ENCODE measurements at places on chromosomes 16 and 17. TPM values are rescaled to one million over a fixed set of nuclear protein-coding genes. Genes with fewer than 3 reads are reported as not detected.
A peak's percentile ranks its signal among the peaks of the same experiment; 100 is the strongest.

DNA sequence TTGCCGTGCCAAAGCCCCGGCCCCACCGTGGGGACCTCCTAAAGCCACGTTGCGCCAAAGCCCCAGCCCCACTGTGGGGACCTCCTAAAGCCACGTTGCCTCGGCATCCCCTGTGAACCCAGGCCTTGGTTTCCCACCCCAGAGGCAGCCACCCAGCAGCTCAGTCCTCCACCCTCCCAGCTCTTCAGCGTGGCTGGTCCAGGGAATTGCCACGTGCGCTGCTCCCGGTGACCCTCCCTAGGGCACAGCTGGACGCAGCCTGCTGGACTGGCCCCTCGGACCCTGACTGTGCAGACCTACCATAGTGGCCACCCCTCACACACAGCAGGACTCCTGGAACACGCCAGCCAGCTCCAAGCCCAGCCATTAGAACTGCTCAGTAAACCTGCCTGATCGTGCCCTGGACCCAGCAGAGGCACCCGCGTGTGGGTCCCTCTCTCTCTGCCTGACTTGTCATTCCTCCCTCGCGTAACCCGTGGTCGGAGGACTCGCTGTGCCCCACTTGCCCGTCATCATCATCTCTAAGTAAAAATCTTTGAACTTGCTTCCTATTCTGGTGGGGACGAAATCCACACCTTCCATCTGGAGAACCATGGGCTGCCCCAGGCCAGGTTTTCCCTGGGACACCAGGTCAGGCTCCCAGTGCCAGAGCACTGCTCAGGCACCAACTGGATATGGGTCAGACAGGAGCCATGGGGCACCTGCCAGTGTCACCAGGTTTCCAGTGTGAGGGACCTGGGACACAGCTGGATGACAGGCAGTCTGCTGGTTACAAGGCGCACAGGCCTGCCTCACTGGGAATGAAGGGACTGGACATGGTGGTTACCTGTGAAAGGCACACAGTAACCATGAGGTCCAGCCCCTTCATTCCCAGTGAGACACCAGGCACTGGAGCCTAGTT is 5.6 kb downstream of the CIAO3 start:
- no peak for DNase-seq

GRCh38 chr17:37791447-37792399 is 46.9 kb upstream of the HNF1B start:
- DNase-seq = peak; percentile 21

DNA sequence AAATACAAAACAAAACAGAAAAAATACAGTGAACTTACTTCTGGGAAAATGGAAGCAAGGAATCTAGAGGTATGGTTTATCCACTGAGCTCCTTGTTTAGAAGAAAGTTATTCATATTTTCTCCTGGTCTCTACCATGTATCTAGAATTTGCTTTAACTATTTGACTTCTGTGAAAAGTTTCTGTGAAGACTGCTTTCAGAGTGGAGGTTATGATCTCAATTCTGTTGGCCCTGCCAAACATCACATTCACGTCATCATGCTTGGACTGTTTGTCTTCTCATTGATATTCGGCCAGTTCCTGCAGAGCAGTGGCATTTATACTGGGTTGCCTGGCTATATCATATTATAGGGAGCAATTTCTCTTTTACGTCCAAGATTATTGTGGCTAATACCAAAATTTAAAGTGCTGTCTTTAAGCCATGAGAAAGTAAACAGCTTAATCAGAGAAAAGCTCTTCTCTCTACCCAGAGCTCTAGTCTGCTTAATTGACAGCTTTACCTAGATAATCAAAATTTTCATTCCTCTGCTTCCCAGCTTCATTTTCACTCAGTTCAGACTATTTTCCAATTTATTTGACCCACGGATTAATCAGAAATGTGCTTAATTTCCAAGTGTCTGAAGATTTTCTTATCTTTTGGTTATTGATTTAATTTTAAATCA is at the start of gene ABCA8:
TSS of gene ABCA8 (minus strand) at position 212 of the 661 bp plus-strand sequence. CDS start 13,358 bp downstream, outside the sequence.
- DNase-seq = no peak

GRCh38 chr17:47831934-47832327 is 461 bp downstream of the LRRC46 start:
- DNase-seq = no peak

DNA sequence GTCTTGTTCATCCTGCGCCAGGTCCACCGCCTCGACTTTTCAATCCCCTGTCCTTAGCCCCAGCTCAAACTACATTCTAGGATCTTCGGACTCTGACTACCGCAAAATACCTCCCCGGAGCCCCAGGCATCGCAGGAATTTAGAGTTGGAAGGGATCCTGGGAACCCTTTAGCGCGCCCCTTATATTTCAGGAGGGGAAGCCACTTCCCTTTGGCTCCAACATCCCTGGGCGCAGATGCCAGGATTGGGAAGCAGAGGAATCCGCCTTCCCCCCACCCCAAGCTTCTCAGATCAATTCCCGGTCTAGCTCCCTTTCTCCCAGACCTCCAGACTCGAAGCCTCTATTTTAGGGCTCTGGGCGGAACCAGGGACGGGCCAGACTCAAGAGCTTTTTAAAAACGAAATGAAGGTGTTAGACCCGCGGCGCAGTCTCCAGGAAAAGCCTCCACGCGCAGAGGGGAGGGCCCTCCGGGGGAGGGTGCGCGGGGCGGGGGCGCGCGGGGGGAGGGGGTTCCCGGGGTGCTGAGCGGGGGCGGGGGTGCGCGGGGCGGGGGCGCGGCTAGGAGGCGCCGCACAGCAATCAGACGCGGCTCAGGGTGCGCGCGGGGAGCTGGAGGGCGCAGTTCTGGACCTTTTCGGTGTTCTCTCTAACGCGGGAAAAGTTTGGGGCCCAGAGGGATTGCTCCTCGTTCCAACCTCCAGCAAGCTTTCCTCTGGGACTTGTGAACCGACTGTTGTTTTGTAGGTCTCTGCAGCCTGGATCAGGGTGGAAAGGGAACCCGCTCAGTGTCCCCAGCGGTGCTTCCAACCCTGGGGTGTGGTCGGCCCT is 1.6 kb downstream of the AHSP start:
- DNase-seq = no peak

DNA sequence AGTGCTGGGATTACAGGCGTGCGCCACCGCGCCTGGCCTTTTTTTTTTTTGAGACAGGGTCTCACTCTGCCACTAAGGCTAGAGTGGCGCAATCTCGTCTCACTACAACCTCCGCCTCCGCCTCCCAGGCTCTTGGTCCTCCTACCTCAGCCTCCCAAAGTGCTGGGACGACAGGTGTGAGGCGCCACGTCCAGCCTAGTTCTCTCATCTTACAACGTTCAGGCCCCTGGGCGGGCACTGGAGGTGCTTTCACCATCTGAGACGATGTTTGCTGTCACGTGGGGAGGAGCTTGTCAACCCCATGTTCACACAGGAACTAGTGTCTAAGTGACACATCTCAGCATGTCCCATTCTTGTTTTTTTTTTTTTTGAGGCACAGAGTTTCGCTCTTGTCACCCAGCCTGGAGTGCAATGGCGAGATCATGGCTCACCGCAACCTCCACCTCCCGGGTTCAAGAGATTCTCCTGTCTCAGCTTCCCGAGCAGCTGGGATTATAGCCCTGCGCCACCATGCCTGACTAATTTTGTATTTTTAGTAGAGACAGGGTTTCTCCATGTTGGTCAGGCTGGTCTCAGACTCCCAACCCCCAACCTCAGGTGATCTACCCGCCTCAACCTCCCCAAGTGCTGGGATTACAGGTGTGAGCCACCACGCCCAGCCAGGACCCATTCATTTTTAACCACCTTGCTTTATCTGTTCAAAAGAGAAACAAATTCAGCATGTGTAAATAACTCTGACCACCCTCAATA is 5.2 kb upstream of the FANCA start:
- DNase-seq = no peak

- DNase-seq = no peak
These were observed 182.8 kb upstream of the ELAC2 start for GRCh38 chr17:13200671-13201070.

- DNase-seq = peak; percentile 41
These were observed 27.3 kb downstream of the SLFN11 start for GRCh38 chr17:35345926-35346771.

DNA sequence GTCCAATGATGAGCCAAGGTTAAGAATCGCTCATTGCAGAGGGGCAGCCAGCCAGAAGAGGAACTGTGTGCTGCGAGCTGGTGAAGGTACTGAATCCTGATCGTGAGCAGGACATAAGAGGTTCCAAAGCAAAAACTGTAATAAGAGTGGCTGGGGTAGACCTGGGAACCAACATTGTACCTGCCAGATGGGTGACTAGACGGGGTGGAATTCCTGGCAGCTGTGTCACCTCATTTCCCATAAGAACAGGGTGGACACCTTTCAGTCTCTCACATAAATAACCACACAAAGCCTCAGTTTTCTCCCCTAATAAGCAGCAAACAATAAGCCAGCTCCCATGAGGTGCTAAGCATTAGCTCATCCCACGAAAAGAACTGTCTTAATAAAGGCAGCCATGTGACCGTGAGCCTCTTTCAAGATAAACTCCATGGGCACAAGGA is 290.3 kb downstream of the SOX9 start:
- no peak for DNase-seq

DNA sequence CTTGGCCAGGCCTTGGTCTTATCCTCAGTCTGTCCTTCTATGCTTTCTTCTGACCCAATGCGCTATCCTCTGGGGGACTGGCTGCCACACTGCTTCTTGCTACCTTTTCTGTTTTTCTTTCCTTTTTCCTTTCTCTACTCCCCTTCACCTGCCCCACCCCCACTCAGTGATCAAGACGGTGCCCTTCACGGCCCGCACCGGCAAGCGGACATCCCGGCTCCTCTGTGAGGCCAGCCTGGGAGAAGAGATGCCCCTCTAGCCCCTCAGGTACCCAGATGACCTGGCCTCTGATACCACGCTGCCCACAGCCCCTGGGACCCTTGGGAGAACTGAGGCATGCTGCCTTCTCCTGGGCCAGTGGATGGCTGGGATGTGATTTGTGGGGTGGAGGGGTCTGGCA is 15.6 kb downstream of the SPATA32 start:
- no peak for DNase-seq

GRCh38 chr16:3087243-3088235 is 11.6 kb downstream of the ZSCAN10 start:
- DNase-seq = peak; percentile 65

DNA sequence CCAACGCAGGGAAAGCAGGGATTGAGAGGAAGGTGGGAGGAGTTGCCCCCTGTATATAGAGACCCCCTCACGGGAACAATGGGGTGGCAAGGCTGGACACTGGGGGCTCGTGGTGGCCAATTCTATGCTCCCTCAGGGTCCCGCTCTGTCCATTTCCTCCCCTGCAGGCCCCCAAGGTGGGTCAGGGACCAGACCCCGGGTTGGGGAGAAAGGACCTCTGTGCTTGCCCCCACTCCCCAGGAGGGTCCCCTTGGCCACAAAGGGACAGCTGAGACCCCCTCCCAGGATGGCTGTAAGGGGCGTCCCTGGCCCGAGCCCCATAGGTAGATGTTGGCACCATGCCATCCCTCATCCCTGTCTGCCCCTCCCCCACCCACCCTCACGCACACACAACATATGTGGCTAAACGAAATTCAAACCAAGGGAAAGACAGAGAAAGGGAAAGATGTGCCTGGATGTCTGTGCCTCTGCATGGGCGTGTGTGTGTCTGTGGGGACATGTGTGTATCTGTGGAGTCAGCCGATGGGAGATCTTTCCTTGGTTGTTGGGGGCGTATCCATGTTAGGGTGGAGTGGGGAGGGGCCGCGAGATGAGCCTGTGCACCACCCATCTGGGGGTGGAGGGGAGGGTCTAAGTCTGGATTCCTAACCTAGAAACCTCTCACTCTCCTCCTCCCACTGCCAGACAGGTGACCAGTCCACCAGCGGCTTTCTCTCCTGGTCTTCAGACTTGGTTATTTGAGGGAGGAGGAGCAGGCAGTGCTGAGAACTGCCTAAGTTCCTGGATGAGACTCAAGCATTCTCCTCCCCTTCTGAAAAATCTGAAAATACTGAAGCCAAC is 642 bp upstream of the NEUROD2 start:
- no peak for DNase-seq

GRCh38 chr16:55285586-55285985 is 38.4 kb upstream of the IRX6 start:
- DNase-seq = no peak

- no peak for DNase-seq
These were observed 9.2 kb downstream of the PMP22 start for GRCh38 chr17:15255713-15256454.

- no peak for DNase-seq
These were observed 205.6 kb downstream of the GRIN2A start for GRCh38 chr16:9976601-9977000.

GRCh38 chr16:57970970-57971369 is at the start of gene CNGB1:
Gene CNGB1, minus strand, starts transcription at chr16:57971128. Its CDS starts 3,842 bp downstream, at chr16:57967286.
- no peak for DNase-seq

DNA sequence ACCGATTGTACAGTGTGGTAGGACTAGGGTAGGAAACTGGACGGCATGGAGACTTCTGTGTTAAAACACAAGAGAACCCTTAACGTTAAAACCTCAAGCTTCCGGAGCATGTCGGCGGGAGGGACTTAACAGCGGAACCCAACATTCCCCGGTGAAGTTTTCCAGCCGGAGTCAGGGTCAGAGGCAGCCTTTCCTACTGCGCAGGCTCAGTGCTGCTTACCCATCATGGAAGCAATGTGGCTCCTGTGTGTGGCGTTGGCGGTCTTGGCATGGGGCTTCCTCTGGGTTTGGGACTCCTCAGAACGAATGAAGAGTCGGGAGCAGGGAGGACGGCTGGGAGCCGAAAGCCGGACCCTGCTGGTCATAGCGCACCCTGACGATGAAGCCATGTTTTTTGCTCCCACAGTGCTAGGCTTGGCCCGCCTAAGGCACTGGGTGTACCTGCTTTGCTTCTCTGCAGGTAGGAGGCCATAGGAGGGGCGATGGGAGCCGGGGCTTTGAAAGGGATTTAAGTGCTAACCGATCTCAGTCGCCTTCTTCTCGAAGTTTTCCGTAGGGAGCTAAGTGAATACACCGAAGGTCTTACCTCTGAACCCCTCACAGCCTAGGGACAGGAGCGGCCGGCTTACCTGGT is at the start of gene PIGL:
TSS of gene PIGL (plus strand) at position 209 of the 634 bp plus-strand sequence. CDS start at position 226, 17 bp downstream.
- DNase-seq = peak; percentile 96

GRCh38 chr17:16007439-16007838 is 7.8 kb downstream of the TTC19 start:
- no peak for DNase-seq

- DNase-seq = no peak
These were observed 185.2 kb downstream of the CPPED1 start for GRCh38 chr16:12618515-12618914.

GRCh38 chr17:63854709-63855108 is 12.2 kb upstream of the SMARCD2 start:
- no peak for DNase-seq

- no peak for DNase-seq
These were observed 1.5 kb upstream of the MAPK7 start for GRCh38 chr17:19376811-19377210.

The ERBB2 gene
- total RNA-seq = 0.60 TPM

The ANKS4B gene
- total RNA-seq = not detected

The HLF gene
- total RNA-seq = not detected

The ZMYND15 gene
- under 0.01 TPM for total RNA-seq

The INTS2 gene
- total RNA-seq = 11.8 TPM

The TBC1D3I gene
- 0.22 TPM for total RNA-seq

The CWC25 gene
- total RNA-seq = 6.1 TPM

The CCDC200 gene
- not detected for total RNA-seq

The CRISPLD2 gene
- total RNA-seq = under 0.01 TPM
